ENCODE measurements at places on chromosomes 6 and 20.

DNA sequence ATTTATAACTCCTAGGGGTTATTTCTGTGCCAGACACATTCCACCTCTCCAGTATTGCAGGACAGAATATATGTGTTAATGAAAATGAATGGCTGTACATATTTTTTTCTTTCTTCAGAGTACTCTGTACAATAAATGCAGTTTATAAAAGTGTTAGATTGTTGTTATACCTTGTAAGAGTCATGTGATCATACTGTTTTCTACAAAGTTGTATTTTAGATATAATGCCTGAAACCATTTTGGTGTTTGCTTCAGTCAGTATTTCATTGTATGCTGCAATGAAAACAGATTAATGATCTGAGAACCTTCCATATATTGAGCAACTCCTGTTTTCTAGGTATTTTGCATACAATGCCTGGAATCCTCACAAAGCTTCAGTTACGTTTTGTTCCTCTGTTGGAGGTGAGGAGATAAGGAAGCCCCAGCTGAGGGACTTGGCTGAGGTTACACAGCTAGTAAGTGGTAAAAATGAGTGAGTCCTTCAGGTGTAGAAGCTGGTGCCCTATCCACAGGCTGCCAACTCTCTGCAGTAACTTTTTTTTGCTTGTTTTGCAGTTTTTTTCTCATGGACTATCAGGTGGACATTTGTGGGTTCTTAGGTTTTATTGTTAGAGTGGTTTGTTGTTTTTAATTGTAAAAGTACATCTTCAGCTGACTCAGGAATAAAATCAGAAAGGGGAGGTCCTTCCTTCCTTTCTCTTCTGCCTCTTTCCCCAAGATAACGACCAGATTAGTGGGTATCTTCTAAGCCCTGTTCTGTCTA is 11.6 kb downstream of the PDCD2 start:
- DNase-seq: peak; percentile 67

DNA sequence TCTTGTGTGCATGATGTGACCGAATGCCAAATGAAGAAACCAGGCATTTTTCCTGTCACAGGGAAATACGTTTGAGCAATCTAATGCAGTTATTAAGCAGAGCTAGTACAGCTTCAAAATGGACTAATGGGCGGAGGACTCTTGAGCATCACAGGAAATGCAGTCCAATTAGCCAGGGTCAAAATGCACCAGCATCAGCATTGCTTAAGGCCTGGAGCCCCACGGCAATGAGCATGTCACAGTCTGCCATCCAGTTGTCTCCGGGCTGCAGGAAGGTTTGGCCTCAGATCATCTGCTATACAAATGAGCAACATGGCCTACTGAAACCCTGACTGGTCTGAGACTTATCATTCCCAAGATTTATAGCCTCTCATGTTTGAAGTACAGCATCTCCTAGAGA is 652.1 kb upstream of the SLC35B3 start:
- DNase-seq: no peak

DNA sequence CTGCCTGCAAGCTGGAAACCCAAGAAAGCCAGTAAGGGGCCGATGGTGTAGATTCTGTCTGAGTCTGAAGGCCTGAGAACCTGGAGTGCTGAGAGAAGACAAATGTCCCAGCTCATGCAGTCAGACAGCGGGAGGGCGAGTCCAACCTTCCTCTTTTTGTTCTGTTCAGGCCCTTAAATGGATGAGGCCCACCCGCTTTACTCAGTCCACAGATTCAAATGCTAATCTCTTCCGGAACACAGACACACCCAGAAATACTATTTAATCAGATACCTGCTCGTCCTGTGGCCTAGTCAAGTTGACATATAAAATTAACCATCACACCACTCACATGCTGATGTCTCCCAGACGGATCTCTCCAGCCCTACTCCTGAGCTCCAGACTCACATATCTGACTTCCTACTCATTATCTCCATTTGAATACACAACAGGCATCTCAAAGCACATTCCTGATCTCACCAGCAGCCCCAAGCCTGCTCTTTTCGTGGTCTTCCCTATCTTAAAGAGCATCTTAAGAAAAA is 26.7 kb upstream of the SRC start:
- no peak for DNase-seq

- DNase-seq: peak; percentile 63
Measured at GRCh38 chr6:154301839-154302752, 54.5 kb downstream of the IPCEF1 start.

- DNase-seq: no peak
Measured at GRCh38 chr6:24856901-24857670, 58.4 kb upstream of the ARMH2 start.

- no peak for DNase-seq
Measured at GRCh38 chr20:35563834-35564233, 22.0 kb downstream of the ERGIC3 start.

GRCh38 chr6:129138739-129139405 is 255.9 kb downstream of the LAMA2 start:
- no peak for DNase-seq

GRCh38 chr6:19876672-19877071 is 39.5 kb downstream of the ID4 start:
- DNase-seq: no peak

DNA sequence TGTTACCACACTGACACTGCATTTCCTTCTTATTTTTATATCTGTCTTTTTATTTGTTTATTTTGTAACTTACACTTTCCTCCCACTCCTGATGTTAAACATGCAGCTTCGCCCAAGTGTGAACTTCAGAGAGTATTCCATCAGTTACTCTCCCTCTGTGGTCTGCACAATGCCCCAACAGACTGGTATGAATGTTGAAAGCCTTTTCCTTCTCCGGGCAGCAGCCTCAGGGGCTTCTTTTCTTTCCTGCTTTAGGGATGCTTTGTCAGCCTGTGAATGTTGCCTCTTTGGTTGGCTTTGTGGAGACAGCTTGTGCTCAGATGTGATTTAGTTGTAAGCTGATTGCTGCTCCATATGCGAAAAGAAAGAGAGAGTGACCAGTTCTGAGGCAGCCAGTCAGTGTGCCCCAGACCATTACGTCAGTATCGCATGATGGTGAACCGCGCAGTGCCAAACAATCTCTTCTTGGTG is 44.0 kb downstream of the SMPDL3A start:
- DNase-seq: no peak

GRCh38 chr6:150069706-150070105 is 785 bp upstream of the ULBP3 start:
- DNase-seq: no peak

- no peak for DNase-seq
Measured at GRCh38 chr6:36753671-36754405, 56.2 kb downstream of the RAB44 start.

GRCh38 chr6:156630613-156631302 is 146.4 kb upstream of the ARID1B start:
- no peak for DNase-seq

- DNase-seq: no peak
Measured at GRCh38 chr20:63009988-63010769, 3.4 kb upstream of the BHLHE23 start.

- peak; percentile 54 for DNase-seq
Measured at GRCh38 chr6:81892891-81893290, 140.4 kb upstream of the TENT5A start.

GRCh38 chr6:155738602-155739105 is 283.0 kb upstream of the NOX3 start:
- DNase-seq: peak; percentile 86

- peak; percentile 56 for DNase-seq
Measured at GRCh38 chr6:6736791-6737654, 148.5 kb downstream of the LY86 start.

DNA sequence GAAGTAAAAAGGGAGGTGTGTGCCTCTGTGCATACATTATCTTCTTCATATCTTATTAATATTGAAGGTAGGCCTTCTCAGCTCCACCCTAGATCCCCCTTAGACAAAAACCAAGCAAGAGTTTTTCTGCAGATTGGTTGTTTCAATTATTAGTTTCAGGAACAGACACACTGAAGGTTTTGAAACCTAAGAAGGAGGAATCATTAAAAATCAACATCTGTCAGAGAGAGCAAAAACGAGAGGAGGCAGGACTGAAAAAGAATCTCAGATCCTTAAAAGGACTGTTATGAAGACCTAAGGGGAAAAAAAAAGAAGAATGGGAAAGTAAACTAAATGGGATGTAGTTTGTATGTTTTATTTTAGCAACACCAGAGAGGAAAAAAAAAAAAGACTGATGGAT is 560.8 kb upstream of the JAG1 start:
- no peak for DNase-seq

DNA sequence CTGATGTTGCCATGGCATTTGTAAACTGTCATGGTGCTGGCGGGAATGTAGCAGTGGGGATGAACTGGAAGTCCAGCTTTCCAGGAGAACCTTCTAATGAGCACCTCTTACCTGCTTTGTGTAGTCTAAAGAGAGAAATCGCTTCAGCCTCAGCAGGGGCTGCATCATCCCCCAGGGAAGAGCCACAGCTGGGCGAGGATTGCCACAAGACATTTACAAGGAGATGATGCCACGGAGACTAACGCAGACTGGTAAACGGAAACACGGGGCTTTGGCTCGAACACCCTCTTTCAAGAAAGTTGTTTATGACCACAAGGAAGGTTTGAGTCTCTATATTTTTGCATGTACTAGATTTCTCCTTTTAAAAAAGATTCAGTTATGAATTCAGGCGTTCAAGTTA is 72.9 kb downstream of the CDH26 start:
- DNase-seq: no peak

DNA sequence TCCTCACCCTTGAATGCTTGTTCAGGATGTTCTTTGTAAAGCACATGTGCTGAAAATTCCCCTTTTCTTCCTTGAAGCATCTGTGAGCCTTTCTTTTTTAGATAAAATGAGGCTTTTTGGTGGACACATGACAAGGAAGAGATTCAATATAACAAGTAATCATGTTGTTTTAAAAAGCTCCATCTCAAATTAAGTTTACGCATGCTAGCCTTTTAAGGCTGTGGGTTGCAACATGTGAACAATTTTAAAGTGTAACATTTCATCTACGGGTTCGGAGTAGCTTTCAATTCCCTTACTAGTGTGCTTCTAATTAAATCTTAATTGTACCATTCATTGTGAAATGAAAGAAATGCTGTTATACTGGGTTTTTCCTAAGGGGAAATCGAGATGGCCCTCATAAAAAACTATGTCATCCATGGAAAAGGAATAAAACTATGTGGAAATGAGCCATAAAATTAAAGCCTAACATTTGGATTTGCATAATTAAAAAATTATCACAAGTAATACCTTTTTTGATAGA is 19.3 kb upstream of the OSTM1 start:
- no peak for DNase-seq

- no peak for DNase-seq
Measured at GRCh38 chr6:158475344-158476302, 84.3 kb upstream of the TMEM181 start.

DNA sequence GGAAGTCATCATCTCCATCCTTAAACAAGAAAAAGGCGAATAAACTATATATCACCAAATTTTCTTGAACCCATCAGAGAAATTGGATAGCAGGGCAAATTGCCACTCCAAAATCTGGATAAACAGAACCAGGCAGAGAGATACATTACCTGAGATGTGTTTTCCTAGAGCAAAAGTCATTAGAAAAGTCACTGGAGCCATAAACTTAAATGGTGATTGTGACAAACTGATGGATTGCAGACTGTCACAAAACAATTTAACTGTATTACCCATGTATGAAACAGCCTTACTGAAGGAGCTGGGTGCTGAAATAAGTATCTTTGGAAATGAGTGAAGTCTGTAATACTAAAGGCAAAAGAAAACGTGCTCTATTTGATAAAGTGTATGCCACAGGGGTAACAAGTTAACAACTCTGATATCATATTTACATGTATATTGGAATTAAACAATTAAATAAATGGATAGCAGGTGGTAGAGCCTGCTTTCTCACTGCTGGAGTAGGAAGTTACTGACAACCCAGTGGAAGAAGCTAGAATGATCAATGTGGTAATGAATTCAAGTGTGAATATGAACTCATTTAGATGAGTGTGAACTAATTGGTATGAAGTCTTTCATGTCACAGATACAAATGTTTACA is 186.9 kb downstream of the LMBRD1 start:
- no peak for DNase-seq

- no peak for DNase-seq
Measured at GRCh38 chr20:5686384-5687105, 63.7 kb upstream of the SHLD1 start.

DNA sequence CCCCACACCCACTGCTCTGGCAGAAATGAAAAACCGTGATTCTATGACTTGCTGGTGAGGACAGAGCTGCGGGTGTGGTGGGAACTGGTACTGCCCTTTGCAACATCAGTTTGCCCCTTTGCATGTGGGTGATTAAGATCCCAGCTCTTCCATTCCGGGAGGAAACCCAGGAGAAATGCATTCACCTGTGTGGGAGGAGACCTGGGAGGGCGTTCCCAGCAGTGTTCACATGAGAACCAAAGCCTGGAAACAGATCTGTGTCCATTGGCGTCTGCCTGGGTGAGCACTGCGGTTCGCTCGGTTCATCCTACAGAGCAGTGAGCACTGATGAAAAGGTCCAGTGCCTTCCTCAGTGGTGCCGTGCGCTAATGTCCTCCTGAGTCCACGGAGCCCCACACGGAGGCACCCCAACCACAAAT is 89.7 kb downstream of the SMOC2 start:
- no peak for DNase-seq

- no peak for DNase-seq
Measured at GRCh38 chr20:39822667-39823066, 860.5 kb downstream of the DHX35 start.

DNA sequence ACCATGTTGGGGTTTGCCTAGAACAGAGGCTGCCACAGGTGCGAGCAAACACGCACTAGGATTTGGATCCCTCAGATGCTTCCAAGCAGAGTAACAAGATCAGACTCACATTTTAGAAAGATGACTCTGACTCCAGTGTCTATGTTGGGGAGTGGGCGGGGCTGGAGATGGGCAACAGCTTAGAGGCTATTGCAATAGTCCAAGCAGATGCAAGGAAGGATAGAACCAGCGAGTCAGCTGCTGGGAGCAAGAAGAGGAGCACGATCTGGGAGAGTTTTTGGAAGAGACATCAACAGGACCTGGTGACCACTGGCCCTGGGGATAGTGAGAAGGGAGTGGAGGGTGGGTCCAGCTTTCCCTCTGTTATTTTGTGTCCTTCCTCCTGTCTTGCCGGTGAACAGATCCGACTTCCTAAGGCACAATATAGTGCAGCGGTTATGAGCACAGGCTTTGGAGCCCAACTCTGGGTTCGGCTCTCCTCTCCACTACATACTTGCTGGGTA is 52.7 kb downstream of the FGD2 start:
- no peak for DNase-seq

DNA sequence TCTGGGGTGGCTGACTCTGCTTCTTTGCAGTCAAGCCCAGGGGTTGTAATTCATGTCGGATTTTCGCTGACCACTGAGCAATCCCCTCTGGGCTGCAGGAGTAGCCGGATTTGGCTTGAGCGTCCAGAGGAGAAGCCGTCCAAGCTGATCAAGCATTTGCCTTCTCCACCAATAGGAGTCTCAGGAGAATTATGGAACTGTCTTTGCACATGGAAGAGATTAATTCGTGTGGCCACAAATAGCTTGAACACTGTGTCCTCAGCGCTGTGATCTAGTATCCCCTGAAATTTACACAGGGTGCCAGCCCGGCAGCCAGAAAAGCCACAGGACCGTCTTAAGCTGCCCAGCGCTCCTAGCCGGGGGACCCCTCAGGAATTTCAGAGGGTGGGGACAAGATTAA is 37.1 kb downstream of the EYA2 start:
- no peak for DNase-seq

All from hematopoietic multipotent progenitor cell treated with erythropoietin and hydrocortisone succinate and interleukin-3 and kit ligand, for 8 days (in vitro differentiated cells).